AML-193 (cell line): ENCODE measurements at places on chromosomes 13 and 19.
A peak's percentile ranks its signal among the peaks of the same experiment; 100 is the strongest.

DNA sequence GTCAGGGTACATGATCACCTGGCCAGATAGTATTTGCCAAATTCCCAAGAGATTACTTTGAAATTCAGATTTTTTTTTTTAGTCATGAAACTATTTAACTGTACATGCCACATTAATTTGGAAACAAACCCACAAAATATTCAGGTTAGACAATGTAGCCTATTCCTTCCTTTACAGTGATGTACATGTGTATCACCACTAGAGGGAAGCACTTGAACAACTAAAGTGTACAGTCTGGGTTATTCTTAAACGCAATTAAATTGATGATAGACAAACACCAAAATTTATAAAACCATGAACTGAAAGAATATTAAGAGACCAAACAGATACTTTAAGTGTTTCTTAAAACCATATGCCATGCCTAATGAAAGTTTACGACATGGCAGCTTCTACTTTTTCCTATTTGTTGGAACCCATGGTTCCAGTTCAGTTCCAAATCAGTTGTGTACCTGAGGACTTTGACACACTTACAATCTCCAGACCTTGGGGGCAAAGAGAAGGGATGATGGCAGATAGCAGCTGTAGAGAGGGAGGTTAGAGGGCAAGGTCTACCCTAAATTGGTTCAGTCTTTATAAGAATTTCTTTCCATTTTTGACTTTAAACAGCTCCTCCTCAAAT, 52.8 kb downstream of the TNFSF13B start:
- DNase-seq: peak; percentile 84

- DNase-seq: no peak
These were observed 78.3 kb downstream of the ANKRD10 start for GRCh38 chr13:110836605-110836903.

DNA sequence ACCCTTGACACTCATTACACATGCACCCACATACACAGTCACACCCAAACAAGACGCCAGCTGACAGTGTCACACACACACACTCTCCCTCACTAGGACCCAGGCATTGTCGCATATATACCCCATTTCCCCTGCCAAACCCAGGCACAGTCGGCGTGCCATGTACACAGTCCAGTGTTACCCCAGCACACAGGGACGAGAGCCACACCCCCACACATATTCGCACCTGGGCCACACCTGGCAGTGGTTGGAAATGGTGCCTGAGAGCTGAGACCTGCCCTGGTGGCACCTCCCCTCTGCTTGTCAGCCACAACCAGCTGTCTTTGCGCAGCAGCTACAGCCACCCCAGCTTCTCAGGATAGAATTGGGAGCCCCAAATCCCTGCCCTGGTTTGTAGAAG, 9.0 kb downstream of the NFIX start:
- DNase-seq: no peak

DNA sequence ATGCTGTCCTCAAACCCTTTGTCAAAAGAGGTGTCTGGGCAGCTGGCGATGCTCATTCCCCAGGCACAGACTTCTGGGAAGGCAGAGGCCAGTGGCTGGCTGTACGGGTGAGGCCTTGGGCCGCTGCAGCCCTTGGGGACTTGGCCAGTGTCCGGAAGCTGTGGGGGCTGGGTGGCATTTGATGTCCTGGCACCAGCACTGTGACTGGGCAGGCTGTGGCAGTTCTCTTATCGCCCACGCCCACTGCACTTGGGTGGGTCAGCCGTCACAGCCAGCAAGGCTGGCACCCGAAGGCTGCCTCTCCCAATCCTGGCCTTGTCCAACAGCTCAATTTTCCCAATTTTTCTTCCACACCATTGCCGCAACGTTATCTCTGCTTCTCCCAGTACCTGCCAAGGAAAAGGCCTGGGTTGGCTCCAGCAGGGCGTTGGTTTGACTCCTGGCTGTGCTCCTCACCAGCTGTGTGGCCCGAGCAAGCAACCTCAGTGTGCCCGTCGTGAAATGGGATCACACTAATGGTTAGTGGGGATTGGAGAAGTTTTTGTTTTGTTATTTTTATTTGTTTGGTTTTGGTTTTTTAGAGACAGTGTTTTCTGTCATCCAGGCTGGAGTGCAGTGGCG, 12.7 kb upstream of the SLC44A2 start:
- DNase-seq: no peak

DNA sequence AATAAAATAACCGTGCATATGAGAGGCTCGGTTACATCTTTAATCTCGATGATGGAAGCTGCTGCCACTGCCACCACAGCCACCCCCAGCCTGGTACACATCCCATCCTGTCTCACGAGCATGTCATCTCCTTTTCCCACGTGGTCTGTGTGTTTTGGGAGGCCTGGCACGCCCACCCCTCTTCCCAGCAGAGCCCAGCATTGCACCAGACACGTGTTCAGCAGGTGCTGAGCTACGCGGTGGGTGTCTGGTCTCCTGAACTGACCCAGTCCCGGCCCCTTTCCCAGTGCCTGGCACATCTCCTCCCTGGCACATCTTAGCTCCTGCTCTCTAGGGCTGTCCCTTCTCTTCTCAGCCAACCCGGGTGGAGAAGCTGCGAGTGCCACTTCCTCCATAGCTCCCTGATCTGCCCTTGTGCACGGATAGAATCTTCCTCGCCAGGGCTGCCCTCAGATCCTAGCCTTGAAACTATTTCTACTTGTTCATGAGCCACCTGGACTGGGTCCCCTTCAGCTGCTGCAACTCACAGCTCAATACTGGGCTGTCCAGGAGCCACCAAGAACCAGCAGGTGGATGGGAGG, 36.8 kb upstream of the ZNF536 start:
- no peak for DNase-seq

- no peak for DNase-seq
These were observed 1.6 kb downstream of the ZNF837 start for GRCh38 chr19:58379246-58379645.

- no peak for DNase-seq
These were observed 535.8 kb downstream of the KCTD12 start for GRCh38 chr13:76350399-76350798.

DNA sequence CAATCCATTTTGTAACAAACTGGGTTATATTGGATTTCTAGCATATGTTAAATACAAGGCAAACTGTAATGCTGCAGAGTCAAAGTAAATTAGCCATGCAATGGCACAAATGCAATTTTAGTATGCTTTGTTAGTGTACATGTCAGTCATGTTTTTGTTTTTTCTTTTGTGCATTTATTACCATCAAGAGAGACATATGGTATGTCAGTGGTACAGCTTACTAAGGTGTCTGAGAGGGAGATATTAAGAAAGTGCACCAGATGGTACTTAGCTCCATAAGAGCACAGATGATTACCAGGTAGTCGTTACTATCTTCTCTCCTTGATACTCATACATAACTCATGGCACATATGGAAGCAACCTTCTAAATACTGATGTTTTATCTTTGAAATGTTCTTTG, 550.3 kb downstream of the GPC5 start:
- no peak for DNase-seq

GRCh38 chr13:113091891-113092775, 13.5 kb upstream of the F7 start:
- DNase-seq: no peak

GRCh38 chr19:17951990-17952976, 14.6 kb upstream of the KCNN1 start:
- DNase-seq: no peak

GRCh38 chr13:108212886-108213285, 2.5 kb downstream of the LIG4 start:
- DNase-seq: no peak

GRCh38 chr13:73228546-73228945, 169.7 kb downstream of the KLF5 start:
- DNase-seq: no peak

DNA sequence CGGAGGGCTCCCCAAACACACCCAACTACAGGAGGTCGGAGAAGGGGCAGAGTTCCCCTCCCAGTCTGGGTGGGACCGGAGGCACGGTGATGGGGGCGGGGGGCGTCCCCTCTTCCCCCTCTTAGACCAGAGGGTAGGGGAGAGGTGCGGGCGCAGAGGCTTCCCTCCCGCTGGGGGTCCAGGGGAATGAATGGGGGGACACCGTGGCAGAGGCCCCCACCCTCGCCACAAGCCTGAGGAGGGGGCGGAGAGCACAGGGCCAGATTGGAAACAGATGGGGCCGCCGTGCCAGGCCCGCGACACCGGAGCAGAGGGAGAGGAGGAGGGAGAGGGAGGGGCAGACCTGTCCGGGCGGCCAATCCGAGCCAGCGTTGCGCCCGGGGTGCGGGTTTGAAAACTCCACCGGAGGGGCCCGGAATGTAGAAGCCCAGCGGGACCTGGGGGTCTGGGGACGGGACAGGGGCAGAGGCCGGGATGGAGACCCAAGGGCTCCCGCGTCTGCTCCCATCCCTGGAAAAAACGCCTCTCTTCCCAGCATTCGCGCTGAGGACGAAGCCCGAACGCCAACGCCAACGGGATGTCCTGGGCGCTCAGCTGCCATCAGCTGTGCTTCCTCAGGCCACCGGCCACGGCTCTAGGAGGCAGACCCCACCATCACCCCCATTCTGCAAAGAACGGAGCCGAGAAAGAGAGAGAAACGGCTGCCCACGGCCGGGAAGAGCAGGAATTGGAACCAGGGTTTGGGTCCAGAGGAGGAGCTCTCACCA, 46.8 kb downstream of the PTPRS start:
- no peak for DNase-seq

- DNase-seq: peak; percentile 29
These were observed 678 bp downstream of the ISOC2 start for GRCh38 chr19:55460670-55461258.

GRCh38 chr13:98274921-98275487, 97.9 kb upstream of the RNF113B start:
- DNase-seq: no peak
